ENCODE measurements at places on chromosomes 7 and 10.

DNA sequence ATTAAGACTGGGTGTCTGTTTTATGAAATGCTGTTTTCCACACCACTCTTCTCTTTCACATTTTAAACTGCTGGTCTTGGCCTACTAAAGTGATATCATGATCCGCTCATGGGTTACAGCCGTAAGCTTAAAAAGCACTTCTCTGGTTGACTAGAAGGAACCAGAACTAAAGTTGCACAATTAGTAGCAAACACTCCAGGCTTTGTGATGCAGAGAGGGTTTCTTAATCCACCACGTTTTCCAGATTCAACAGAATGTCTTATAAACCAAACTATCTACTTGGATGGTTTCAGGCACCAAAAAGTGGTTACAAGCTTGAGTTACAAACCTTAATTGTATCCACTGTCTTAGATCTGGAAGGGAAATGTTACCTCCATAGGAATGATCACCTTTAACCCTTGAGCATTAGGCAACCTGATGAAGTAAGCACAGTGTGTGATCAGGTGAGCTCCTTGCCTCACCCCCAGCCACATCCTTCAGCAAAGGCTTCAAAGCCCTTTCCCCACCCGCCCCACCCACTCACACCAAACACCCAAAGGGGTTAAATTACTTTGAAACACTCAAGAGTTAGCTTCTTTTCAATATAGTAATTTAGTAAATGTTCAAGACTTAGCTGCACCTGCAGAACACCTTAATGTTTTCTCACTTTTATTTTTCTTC, 3.5 kb downstream of the ELMO1 start:
- DNase-seq: no peak

DNA sequence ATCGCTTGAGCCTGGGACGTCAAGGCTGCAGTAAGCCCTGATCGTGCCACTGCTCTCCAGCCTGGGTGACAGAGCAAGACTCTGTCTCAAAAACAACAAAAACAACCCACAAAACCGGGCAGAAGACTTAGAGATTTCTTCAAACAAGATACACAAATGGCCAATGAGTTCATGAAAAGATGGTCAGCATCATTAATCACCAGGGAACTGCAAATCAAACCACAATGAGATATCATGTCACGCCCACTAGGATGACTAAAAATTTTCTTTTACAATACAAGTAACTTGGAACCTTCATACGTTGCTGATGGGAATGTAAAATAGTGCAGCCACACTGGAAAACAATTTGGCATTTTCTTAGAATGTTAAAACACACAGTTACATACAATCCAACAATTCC, 77.3 kb upstream of the GRID1 start:
- DNase-seq: no peak

DNA sequence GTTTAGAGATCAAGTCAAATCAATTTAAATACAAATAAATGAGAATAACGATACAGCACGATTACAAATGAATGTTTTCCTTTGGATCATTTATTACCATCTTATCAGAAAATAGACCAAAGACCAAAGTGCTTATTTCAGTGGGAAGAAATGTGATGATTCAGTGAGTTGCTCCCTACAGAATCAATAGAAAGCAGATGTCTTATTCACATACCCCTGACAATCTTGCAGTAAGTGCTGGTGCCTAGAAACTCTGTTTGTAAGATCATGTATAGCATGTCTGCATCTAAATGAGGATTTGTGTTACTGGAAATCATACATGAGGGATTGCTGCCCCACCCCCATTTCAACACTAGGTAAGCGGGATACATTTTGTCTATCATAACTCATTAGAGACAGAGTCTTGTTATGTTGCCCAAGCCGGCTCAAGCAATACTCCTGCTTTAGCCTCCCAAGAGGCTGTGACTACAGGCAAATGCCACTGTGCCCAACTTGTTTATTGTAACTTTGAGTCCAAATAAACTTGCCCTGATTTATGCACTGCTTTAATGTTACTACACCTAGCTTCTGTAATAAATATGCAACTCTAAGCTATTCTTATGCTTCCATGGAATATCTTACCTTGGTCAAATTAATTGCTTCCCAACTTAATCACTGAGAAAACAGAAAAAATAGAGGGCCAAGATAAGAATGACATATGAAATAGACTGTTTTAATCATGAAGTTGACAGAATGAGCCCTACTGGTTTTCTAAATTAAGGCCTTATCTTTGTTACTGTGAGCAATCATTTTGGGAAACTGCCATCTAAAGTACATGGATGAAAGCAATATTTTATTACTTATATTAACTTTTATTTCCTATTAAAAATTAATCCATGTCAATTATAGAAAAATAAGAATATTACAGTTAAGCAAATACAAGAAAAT, 82.5 kb downstream of the AHR start:
- DNase-seq: no peak

DNA sequence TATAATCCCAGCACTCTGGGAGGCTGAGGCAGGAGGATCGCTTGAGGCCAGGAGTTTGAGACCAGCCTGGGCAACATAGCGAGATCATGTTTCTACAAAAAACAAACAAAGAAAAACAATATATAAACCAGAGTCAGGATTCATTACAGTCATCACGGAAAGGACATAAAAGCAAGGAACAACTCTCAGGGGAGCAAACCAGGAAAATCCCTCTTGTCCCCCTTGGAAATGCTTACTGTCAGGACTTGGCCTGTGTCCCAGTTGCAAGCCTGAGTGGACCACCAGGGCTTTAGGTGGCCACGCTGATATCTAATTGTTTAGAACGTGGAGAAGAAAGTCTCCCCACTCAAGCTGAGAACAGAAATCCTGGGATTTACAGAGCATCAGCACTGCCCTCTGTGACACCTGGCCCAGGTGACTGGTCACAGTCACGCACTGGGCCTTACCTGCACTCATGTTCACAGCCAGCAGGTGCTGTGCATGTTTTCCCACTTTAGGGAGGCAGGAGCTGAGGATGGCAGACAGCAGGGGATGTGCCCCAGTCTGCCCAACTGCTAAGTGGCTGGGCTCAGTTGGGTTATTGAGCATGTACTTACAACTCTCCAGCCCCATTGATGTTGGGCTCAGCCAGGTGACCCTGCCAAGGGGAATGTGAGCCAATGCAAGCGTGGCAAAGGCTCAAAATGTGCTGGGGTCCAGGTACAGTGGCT, 60.9 kb downstream of the TMEM130 start:
- no peak for DNase-seq

- DNase-seq: no peak
These were observed 1.1 kb upstream of the BAG3 start for GRCh38 chr10:119650062-119650461.

DNA sequence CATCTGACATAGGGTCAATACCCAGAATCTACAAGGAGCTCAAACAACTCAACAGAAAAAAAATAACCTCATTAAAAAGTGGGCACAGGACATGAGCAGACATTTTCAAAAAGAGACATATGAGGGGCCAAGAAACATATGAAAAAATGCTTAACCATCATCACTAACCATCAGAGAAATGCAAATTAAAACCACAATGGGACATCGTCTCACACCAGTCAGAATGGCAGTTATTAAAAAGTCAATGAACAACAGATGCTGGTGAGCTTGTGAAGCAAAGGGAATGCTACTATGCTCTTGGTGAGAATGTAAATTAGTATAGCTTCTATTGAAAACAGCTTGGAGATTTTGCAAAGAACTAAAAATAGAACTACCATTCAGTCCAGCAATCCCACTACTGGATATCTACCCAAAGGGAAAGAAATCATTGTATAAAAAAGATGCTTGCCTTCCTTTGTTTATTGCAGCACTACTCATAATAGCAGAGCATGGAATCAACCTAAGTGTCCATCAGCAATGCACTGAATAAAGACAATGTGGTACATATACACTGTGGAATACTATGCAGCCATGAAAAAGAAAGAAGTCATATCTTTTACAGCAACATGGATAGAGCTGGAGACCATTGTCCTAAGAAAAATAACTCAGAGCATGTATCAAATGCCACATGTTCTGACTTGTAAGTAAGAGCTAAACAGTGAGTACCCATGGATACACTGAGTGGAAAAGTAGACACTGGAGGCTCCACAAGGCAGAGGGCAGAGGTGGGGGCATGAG, 139.8 kb downstream of the ADARB2 start:
- no peak for DNase-seq

DNA sequence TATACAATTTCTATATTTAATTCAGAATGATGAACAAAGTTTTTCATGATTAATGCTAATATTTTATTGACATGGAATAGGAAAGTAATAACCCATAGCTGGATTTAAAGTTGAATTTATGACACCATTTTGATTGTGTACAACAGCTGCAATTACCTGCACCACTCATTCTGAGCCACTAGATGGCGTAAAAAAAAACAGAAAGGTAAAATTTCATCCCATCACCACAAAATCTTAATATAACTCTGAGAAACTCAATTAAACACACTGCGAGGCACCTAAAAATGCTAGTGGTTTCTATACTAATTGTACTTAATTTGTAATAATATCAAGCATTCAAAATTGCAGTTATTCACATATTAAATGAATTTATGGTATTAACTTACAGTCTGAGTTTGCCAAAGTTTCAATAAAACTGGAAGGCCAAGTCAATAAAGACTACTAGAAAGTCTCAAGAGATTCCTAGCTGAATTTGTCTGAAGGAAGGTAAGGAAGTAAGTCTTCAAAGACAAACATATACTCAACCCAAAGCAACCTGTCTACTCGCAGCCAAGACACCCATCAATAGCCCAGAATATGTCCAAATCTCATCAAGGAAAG, 182.5 kb downstream of the SKAP2 start:
- DNase-seq: peak; percentile 45

- DNase-seq: no peak
These were observed 84.5 kb downstream of the SRPK2 start for GRCh38 chr7:105304040-105304895.

GRCh38 chr7:110841840-110842545, 248.9 kb upstream of the LRRN3 start:
- DNase-seq: peak; percentile 69

DNA sequence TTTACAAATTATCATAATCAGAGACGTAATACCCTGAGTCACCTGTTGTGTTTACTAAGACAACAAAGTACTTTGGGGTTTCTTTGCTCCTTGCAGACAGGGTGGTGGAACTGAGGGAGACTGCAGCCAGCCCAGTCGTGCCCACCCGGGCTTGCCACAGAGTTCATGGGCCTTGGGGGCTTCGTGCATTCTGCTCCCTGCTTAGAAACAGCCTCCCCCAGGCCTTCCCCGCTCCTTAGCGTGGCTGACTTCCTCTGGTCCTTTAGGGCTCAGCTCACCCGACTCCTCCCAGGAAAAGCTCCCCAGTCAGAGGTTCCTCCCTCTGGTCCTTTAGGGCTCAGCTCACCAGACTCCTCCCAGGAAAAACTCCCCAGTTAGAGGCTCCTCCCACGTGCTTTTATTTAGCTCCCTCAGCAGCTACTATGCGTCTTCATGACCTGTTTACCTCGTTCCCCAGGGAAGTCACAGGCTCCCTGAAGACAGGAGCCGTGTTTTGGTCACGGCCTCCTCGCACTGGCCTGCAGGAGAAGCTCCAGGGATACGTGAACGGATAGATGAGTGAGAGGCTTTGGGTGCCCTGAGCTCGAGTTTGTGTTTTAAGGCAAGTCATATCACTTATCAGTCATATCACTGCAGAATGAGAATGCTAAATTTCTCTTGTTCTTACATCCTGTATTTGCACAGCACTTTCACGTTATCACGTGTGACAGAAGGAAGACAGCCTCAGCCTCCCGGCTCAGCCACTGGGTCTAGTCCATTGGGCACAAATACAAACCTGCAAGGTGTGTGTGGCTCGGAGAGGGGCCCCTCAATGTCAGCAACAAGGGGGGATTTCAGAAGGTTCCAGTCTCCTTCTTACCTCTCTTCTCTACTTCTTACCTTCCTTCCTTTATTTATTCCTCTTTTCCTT, 52.7 kb upstream of the VIPR2 start:
- DNase-seq: no peak

- DNase-seq: no peak
These were observed 63.0 kb upstream of the ANTXRL start for GRCh38 chr10:46223626-46224413.

DNA sequence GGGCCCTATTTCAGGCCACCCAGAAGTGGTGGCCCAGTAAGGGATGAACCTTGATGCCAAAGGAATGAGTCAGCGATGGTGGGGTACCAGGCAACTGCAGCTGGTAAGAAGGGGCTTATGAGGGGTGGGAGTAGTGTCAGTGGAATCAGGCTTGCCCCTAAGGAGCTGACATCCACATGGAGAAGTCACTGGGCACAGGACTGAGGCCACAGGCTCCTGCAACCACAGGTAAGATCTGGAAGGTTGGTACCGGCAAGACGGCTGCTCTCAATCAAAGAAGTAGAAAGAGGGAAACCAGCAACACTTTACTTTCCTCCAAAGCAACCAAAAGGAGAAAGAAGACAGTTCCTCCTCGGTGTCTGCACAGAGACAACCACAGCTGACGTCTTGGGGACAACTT, 2.5 kb downstream of the GCK start:
- DNase-seq: no peak

DNA sequence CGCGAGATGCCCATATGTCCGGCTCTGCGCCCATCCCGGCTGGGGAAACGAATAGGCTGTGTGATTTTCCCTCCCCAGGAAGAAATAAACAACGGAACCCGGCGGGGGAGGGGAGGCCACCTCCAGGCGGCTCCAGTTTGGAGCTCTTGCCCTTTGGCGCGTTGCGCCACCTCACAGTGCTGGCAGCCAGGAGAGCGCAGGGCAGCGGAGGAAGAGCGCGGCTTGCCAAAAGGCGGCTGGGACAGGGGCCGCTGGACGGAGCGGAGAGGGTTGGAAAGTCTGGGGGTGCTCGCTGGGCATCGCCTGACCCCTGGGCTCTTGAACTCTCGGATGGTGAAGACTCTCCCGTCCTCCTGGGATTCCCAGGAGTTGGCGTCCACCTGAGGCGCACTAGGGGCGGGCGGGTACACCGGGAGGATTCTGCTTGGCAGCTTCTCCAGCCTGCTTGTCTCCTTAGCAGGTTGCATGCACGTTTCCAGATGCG, 5.3 kb upstream of the NEUROG3 start:
- no peak for DNase-seq

DNA sequence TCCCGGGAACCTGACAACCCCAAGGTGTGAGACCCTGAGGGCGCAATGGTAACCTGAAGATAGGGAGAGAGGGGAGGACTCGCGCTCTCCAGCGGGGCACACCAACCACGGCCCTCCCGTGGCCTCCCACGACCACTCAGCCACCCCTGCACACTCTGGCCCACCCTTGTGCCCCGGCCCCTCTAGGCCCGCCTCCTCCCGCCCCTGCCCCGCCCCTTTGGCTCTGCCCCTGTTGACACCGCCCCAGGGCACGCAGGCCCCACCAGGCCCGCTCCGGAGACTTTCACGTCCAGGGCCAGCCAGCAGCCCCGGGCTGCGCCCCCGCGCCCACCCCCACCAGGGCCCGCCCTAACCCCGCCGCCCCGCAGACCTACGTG, 10.9 kb downstream of the ATG9B start:
- DNase-seq: no peak

All from NCI-H1694 treated with DMSO at 0.1 percent for 48 hours (cell line).